ENCODE measurements at places on chromosomes 11 and 22.

DNA sequence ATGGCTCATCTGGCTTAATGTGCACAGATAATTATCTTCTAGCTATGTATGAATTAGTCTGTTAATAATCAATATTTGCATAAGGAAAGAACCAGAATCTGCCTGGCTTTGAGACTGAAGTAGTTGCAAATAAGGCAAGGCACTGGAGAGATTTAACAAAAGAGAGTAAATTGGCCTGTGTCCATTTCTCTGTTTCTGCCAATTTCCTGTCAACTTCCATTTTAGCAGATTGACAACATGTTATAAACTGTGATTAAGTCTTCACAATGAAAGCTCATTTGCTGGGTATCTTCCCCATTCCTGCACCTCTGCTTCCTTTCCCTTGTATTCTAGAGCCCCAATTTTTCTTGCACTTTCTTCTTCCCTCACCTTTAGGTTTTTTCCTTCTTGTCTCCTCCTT lies 5.3 kb upstream of the TMEM123 start:
- DNase-seq = no peak

DNA sequence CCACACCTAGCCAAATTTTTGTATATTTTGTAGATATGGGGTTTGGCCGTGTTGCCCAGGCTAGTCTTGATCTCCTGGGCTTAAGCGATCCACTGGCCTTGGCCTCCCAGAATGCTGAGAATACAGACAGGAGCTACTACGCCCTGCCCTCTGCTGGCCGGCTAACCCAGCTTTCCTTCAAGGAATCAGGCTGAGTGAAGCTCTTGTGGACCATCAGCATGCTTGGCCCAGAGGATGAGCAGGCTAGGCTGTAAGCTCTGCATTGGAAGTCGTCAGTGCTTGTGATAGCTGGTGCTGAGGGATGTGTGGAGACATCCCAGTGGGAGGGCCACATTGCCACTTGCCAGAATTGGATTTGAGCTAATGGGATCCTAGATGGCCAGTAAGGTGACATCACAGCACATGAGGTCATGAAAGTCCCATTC lies 60.6 kb downstream of the MED15 start:
- no peak for DNase-seq

GRCh38 chr22:20229916-20230775 lies 38.0 kb downstream of the RTN4R start:
- no peak for DNase-seq

- peak; percentile 99 for DNase-seq
Observed at GRCh38 chr11:12066056-12066798, 44.2 kb upstream of the MICAL2 start.

- no peak for DNase-seq
Observed at GRCh38 chr11:108364159-108364558, 103.2 kb downstream of the C11orf65 start.

DNA sequence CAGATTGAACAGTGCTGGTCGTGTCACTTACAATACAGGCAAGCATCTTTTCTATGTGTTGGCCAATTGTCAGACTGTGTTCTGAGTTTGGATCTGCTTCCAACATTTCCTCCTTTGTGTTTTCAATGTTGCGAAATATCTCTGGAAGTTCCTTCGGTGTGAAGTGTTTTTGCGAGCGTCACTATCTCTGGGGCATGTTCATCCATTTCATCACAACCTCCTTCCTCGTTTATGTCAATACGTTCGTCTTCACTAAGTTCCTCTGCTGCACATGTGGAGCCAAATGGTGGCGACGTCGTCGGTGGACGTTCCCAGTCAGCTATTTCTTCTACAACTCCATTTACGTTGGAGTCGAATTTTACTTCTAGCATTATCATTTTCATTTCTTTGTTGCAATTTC lies 100.2 kb upstream of the LMO1 start:
- no peak for DNase-seq

GRCh38 chr11:130783323-130783722 lies 133.0 kb downstream of the SNX19 start:
- no peak for DNase-seq

DNA sequence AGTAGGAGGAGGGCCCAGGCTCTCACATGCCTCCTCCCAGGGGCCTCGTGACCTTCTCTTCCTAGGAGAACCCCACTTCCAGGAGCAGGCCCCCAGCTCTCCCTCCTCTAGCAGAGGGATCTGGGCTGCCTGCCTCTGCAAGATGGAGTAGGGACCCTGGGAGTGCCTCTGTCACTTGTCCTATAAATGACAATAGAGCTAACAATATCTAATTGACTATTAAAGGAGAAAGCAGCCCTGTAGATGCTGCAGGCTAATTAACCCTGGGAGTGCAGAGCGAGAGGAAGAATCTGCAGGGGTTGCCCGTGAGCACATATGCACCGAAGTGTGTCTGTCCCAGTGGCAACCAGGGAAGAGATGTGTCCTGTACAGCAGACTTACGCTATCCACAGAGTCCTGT lies 184.4 kb downstream of the GRIK4 start:
- DNase-seq = no peak

GRCh38 chr11:31337806-31338205 lies 31.7 kb downstream of the DCDC1 start:
- DNase-seq = no peak

GRCh38 chr22:28759861-28760560 lies 12.5 kb upstream of the CCDC117 start:
- no peak for DNase-seq

- no peak for DNase-seq
Observed at GRCh38 chr11:63892228-63892627, 24.7 kb downstream of the RCOR2 start.

GRCh38 chr22:29635734-29636357 lies 32.4 kb downstream of the NF2 start:
- no peak for DNase-seq

- no peak for DNase-seq
Observed at GRCh38 chr22:28500006-28500405, 179.6 kb downstream of the TTC28 start.

- no peak for DNase-seq
Observed at GRCh38 chr11:68528630-68529029, 68.1 kb downstream of the PPP6R3 start.

GRCh38 chr22:49260681-49261580 lies 566.7 kb downstream of the BRD1 start:
- no peak for DNase-seq

GRCh38 chr11:73314117-73314961 lies 6.3 kb downstream of the ARHGEF17 start:
- peak; percentile 74 for DNase-seq

DNA sequence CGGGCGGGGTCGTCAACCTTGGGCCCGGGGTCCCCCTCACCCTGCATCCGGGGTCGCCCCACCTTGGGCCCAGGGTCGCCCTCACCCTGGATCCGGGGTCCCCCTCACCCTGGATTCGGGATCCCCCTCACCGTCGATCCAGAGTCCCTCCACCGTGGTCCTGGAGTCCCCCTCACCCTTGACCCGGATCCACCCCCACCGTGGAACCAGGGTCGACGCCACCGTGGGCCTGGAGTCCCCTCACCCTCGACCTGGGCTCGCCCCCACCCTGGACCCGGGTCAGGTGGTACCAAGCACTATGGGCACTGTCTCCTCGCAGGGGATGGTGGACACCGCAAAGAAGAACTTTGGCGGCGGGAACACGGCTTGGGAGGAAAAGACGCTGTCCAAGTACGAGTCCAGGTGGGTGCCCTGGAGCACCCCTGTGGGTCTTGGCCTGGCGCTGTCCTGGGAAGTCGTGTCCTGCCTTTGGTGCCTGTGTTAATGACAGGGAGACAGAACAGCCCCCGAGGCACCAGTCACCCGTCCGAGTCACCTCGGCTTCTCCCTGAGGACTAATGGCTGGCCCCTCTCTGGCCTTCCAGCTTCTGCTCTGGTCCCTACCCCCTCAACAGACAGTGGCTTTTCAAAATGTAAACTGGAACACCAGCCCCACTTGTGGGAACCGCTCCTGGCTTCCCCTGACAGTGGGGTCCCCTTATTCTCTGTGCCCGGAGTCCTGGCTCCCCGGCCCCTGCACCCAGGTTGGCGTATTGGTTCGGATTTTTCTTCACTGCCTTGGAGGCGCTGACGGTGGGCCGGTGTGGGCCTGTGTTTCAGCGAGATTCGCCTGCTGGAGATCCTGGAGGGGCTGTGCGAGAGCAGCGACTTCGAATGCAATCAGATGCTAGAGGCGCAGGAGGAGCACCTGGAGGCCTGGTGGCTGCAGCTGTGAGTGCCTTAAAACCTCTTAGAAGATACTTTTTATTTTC lies 762 bp downstream of the CRELD2 start:
- DNase-seq = no peak

GRCh38 chr22:23225724-23226496 lies 45.6 kb downstream of the BCR start:
- no peak for DNase-seq

- DNase-seq = no peak
Observed at GRCh38 chr11:120579611-120580031, 68.1 kb downstream of the GRIK4 start.

DNA sequence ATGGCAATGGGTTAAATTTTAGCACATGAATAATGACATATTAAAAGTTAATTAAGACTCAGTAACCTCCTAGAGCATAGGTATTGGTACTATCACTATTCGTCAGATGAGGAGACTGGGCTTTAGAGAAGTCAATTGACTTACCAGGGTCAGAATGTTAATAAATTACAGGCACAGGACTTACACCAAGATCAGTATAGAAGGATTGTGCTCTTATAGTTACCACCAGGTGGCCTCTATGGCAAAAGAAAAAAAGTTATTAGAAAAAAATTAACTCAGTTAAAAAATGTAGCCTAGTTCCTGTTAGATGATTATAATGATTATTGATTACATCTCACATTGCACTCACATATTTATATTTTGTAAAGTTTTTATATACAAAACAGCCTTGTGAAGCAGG lies 1163.7 kb downstream of the FAM181B start:
- DNase-seq = no peak

GRCh38 chr11:102413497-102413896 lies 39.1 kb downstream of the TMEM123 start:
- DNase-seq = no peak

- DNase-seq = no peak
Observed at GRCh38 chr22:48516571-48516970, 1311.1 kb downstream of the BRD1 start.

GRCh38 chr11:112744041-112744440 lies 217.2 kb upstream of the NCAM1 start:
- DNase-seq = no peak

DNA sequence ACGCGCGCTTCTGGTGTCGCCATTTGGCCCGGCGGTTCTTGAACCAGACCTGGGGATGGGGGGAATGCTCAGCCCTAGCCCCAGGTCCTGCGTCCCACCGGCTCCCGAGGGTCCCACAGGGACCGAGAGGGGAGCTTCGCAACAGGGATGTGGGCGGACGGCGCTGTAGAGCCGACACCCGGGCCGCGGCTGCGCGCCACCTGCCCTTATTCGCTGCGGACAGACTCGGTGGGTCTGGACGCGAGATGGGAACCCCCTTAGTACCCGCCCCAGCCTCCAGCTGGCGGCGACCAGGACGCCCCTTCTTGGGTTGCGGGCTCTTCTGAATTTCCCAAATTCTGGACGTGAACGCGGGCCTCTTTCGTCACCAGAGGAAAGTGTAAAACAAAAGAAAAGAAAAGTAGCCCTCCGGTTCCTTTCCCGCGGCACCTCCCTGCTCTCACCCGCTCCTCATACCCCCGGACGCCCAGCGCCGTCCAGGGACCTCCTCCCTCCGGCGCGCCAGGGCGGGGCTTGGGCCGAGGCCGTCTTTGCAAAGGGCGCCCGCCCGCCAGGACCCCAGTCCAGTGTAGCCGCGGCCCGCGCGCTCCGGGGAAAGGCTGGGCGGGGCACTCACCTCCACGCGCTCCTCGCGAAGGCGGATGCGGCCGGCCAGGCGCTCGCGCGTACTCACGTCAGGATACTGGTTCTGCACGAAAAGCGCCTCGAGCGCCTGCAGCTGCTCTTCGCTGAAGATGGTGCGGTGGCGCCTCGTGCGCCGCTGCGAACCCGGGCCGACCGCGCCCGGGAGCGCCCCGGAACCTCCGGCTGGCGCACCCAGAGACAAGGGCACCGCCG lies 827 bp downstream of the GSC2 start:
- no peak for DNase-seq

GRCh38 chr11:27875831-27876775 lies 175.8 kb upstream of the BDNF start:
- no peak for DNase-seq

- DNase-seq = no peak
Observed at GRCh38 chr11:612201-612960, 3.4 kb downstream of the IRF7 start.

- DNase-seq = no peak
Observed at GRCh38 chr11:36015799-36016198, 71.9 kb downstream of the LDLRAD3 start.

DNA sequence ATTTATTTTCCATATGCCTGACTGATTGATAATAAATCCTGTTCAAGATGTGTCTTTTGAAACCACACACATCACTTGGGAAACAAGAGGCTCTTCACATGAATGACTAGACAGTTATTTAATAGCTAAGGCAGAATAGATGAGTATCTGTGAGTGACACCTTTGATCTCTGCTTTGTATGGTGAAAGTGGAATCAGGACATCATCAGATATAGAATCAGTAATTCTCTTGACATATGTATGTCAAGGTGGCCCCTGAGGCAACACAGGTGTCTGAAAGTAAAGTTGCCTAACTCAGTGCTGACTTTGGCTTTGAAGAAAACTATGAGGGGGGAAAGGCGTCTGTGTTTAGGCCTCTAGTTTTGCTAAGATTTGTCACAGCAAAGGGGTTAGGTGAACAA lies 11.5 kb upstream of the CASP4 start:
- no peak for DNase-seq

DNA sequence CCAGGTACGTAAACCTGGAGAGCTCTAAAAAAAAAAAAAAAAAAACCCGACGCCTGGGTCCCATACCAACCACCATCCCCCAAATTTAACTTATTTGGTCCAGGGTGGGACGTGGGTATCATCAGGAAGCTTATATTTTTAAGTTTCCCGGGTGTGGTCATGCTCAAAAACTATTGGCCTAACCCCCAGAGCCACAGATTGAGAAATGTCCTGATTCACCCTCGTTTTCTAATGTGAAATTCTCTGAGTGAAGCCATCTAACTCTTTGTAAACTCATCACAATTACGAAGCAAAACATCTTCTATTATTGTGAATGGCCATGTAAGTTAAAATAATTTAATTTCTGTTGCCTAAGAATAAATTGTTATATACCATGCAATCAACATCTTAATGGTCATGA lies 29.6 kb downstream of the PAK1 start:
- no peak for DNase-seq

DNA sequence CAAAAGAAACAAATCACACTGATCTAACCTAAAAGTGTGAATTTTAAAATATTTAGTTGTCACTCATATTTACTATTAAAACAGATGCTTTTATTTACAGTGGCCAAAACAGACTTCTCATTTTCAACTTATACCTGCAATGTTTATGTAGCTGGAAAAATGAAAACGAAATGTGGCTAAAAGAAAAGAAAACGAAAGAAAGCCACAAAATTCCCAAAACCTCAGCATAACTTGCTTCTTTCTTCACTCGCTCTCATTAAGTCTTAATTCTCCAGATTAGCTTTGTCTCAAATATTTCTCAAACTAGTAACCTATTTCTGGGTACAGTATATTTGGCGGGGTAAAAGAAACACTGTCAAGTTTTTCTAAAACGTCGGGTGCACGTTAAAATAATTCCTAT lies 693 bp downstream of the CSTF3 start:
- DNase-seq = no peak
